ENCODE measurements at places on chromosomes 11 and 22. TPM values are rescaled to one million over a fixed set of nuclear protein-coding genes. Genes with fewer than 3 reads are reported as not detected.
A peak's percentile ranks its signal among the peaks of the same experiment; 100 is the strongest.

The AKIP1 gene
- 22.6 TPM for total RNA-seq

The PGA4 gene
- not detected for total RNA-seq

The TSGA10IP gene
- total RNA-seq, result not detected

The KDM4E gene
- total RNA-seq, result not detected

The VWA5A gene
- total RNA-seq, result 38.1 TPM

The TRIM29 gene
- total RNA-seq, result not detected

- peak; percentile 66 for DNase-seq
- H3K4me3 ChIP-seq, result no peak overlapping the region
- no peaks in the 10 kb centered on the region for H3K27me3 ChIP-seq
- H3K27ac ChIP-seq, result peak overlapping the region; percentile 3
Observed at GRCh38 chr11:11848891-11849746, 7.3 kb downstream of the USP47 start.

DNA sequence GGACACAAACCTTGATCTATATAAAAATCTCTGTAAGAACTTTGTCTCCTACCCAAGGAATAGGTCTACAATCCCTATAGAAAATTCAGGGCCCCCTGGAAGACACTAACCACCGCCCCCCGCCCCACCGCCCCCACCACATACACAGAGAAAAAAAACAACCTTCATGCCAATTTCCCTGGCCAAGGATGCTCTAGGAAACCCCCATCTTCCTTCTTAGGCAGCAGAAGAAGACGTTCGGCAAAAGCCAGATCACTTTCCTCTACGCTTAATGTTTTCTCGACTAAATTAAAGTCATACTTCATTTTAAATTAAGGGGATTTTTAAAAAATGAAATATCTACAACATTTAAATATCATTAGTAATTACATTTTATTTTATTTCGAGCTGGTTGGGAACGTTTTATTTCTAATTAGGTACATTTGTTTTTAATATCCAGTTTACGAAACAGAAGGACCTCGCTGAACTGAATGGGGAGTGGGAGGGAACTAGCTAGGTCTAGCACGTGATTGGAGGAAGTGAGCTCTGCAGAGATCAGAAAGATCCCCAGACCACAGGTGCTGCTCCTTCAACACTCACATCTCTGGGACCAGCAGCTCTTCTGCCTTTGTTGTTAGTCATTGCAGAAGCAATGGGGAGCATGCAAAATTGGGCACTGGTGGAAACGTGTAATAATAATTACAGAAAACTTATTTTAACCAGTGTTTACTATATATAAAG lies 472.3 kb downstream of the MN1 start:
- H3K4me1 ChIP-seq, result 0 out of 2 replicates have a peak, but pooled peaks cover 2% of the 10 kb centered on the region
- H3K27ac ChIP-seq, result no peak overlapping the region
- H3K27me3 ChIP-seq, result no peaks in the 10 kb centered on the region
- DNase-seq, result peak; percentile 36
- no peaks in the 10 kb centered on the region for H3K36me3 ChIP-seq

GRCh38 chr11:119352857-119353260 lies 6.4 kb upstream of the MFRP start:
- H3K4me1 ChIP-seq, result peaks cover 7% of the 10 kb centered on the region
- no peaks in the 10 kb centered on the region for H3K27me3 ChIP-seq
- H3K4me3 ChIP-seq, result no peak overlapping the region

DNA sequence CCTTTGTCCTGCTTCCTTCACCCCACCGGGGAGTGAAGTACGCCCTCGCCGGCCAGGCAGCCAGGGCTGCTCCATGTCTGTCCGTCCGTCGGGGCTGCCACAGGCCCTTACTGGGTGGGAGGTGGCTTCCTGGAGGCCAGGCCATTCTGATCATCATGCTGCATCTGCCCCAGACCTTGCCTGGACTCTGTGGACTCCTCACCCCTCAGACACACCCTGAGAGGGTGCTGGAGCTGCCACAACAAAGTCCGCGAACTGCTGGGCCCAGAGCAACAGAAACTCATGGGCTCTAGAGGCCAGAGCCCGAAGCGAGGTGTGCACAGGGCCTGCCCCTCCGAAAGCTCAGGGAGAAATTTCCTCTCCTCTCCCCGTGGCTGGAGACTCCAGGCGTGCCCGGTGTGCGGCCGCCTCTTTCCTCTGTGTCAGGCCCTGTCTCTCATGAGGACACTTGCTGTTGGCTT lies 124.2 kb downstream of the KCNQ1OT1 start:
- H3K4me3 ChIP-seq, result no peak overlapping the region
- no peaks in the 10 kb centered on the region for H3K27me3 ChIP-seq
- DNase-seq, result no peak
- peak overlapping the region; percentile 46 for H3K27ac ChIP-seq
- peaks cover 22% of the 10 kb centered on the region for H3K4me1 ChIP-seq

GRCh38 chr22:41280065-41280464 lies 5.9 kb downstream of the RANGAP1 start:
- H3K4me3 ChIP-seq, result no peak overlapping the region
- no peaks in the 10 kb centered on the region for H3K27me3 ChIP-seq
- H3K27ac ChIP-seq, result no peak overlapping the region
- no peak for DNase-seq

DNA sequence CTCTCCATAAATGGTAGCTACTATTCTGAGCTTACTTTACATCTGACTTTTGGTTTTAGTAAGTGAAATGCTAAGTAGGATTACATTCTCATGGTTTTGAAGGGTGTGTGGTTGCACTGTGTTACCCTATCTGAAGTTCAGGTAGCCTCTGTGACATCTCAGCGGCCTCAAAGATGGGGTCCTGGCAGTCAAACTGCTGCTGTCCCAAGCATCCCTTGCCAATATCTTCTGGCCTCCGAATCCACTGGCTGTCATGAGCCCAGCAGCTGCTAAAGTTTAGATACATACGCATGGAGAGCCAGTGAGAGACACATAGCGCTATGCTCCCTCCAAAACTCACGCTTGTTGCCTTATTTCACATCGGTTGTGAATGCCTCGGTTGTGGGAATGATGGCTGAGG lies 34.9 kb downstream of the UBASH3B start:
- H3K4me1 ChIP-seq, result no peaks in the 10 kb centered on the region
- H3K27me3 ChIP-seq, result no peaks in the 10 kb centered on the region
- no peak overlapping the region for H3K4me3 ChIP-seq
- no peak overlapping the region for H3K27ac ChIP-seq

DNA sequence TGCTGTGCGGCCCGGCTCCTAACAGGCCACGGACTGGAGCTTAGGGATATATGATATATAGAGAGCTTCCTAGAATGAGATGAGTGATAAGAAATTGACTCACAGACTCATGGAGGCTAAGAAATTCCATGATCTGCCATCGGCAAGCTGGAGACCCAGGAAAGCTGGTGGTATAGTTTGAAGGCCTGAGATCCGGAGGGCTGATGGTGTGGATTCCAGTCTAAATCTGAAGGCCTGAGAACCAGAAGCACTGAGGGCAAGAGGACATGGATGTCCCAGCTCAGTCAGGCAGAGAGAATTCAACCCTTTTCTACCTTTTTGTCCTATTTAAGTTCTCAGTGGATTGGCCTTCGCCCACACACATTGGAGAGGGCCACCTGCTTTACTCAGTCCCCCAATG lies 564.8 kb downstream of the TBC1D22A start:
- H3K36me3 ChIP-seq, result no peaks in the 10 kb centered on the region
- H3K4me1 ChIP-seq, result no peaks in the 10 kb centered on the region
- no peak for DNase-seq
- no peak overlapping the region for H3K27ac ChIP-seq

GRCh38 chr22:48531761-48532435 lies 1295.8 kb downstream of the BRD1 start:
- peak; percentile 23 for DNase-seq
- no peaks in the 10 kb centered on the region for H3K36me3 ChIP-seq
- no peaks in the 10 kb centered on the region for H3K4me1 ChIP-seq
- no peak overlapping the region for H3K27ac ChIP-seq
- H3K4me3 ChIP-seq, result no peak overlapping the region

DNA sequence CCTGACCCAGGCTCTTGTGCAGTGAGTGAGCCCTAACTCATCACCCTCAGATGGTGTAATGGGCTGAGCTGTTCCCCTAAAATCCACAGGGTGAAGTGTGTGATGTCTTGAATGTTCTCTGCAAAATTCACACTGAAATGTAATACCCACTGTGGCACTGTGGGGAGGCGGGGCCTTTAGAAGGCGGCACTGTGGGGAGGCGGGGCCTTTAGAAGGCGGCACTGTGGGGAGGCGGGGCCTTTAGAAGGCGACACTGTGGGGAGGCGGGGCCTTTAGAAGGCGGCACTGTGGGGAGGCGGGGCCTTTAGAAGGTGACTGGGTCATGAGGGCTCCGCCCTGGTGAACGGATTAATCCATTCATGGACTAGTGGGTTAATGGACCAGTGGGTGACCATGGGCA lies 33.0 kb downstream of the CHID1 start:
- H3K36me3 ChIP-seq, result peaks cover 15% of the 10 kb centered on the region
- no peak overlapping the region for H3K4me3 ChIP-seq
- no peaks in the 10 kb centered on the region for H3K27me3 ChIP-seq
- DNase-seq, result peak; percentile 59

GRCh38 chr11:100719809-100720221 lies 32.7 kb downstream of the ARHGAP42 start:
- peak overlapping the region; percentile 7 for H3K4me3 ChIP-seq
- H3K36me3 ChIP-seq, result no peaks in the 10 kb centered on the region
- H3K27me3 ChIP-seq, result no peaks in the 10 kb centered on the region
- H3K4me1 ChIP-seq, result peaks cover 19% of the 10 kb centered on the region

DNA sequence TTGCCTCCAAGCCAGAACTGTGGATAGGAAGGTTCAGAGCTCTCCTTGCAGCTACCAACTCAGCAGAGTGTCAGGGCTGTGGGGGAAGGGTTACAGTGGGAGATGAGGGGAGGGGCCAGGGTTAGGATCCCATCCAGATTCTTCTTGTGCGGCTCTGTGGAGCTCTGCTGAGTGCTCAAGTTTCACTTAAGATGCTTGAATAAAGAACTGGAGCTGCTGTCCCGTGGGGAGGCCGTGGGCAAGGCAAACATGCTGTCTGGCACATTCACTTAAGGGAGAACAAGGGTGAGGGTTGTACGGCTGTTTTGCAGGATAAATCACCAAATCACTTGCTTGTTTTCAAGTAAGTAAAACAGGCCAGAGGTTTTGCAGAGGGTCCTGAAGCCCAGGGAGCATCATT lies 197.1 kb downstream of the FAM76B start:
- no peaks in the 10 kb centered on the region for H3K27me3 ChIP-seq
- no peak overlapping the region for H3K4me3 ChIP-seq
- no peaks in the 10 kb centered on the region for H3K36me3 ChIP-seq
- H3K27ac ChIP-seq, result no peak overlapping the region

DNA sequence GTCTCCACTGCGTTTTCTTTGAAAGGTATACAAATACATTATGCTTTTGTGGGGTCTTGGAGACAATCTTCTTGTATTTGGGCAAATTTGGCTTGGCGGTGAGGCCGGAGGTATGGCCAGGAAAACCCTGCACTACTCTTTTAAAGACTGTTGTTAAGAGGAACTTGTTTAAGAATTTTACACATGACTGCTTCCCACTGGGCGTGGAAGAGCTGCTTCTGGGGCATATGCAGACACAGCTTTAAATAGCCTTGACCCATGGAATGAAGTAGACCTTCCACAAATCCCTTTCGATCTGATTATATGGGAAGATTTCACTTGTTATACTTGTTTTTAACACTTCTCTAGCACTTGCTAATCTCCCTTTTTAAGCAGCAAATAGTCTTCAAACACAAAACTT lies 453.6 kb downstream of the MN1 start:
- no peak overlapping the region for H3K4me3 ChIP-seq
- no peaks in the 10 kb centered on the region for H3K4me1 ChIP-seq
- no peak for DNase-seq
- H3K27me3 ChIP-seq, result no peaks in the 10 kb centered on the region
- no peak overlapping the region for H3K27ac ChIP-seq
- H3K36me3 ChIP-seq, result no peaks in the 10 kb centered on the region
